Activated gamma-delta T cell treated with anti-CD3 and anti-CD28 coated beads, Interleukin-2, amount 50 U/mL, for 16 hours (primary cell): ENCODE measurements at places on chromosomes 11 and 22.

DNA sequence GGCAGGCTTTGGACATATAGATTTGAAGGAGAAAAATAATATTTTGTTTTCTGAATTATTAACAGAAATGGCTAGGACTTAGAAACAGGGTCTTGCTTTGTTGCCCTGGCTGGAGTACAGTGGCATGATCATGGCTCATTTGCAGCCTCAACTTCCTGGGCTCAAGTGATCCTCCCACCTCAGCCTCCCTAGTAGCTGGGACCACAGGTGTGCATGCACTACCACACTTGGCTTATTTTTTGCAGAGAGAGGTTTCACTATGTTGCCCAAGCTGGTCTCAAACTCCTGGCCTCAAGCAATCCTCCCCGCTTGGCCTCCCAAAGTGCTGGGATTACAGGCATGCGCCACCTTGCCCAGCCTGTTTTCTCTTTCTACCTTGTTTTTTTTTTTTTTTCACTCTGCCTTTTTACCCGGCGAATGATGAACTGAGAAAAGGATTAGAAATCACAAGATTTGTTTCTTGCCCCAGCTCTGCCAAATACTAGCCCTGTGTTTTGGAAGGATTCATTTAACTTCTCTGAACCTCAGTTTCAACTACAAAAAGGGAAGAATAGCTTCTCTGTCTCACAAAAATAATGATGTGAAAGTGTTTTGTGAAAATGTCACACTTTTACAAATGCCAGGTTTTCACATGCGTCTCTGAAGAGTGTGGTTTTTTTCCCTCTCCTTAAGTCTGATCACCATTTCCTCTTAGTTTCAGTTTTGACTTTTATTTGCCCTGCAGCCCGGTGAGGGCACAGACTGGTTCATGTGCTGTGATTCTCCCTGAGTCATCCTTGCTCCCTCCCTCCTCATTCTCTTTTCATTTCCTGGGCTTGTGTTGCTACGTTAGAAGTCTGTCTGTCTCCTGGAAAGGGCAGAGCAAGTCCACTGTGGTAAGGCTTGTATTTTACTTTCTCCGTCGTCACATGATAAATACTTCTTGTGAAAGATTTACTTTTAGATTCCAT, 67.7 kb downstream of the BCL2L13 start:
- peak; percentile 2 for DNase-seq

DNA sequence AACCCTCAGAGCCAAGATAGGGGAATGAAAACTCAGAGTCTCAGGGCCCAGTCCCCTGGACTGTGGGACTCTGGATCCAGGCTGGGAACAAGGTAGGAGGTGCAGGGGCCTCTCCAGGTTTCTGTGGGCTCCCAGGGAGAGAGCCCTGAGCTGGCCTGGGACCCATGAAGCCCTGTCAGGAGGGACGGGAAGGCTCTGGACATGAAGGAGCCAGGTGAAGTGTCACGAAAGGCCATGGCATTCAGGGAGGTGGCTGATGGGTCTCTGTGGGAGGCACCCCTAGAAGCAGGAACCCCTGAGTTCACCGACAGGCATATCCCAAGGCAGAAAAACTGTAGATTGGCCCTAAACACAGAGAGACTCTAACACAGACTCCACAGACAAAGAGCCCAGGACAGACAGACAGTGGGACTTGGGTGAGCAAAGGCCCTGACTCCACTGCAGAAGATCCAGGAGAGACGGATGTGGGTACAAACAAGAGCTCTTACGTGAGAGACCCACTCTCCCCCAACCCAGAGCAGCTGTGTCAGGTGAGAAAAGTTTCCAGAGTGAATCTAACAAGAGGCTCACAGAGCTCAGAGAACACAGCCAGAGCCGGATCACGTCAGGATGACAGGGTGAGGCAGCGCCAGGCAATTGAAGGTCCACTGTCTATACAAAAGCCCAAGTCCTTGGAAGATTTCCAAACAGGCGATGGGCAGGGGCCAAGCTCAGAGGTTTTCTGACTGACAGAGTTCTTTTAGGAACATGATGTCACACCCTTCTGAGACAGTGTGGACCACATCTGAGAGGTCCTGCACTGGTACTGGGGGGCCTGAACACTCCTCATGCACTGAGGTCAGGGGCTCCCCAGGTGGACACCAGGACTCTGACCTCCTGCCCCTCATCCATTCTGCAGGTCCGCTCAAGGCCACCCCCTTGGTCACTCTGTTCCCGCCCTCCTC, 27.4 kb downstream of the IGLL5 start:
- DNase-seq, result no peak

GRCh38 chr22:19577422-19577966, 53.3 kb upstream of the CLDN5 start:
- no peak for DNase-seq

- no peak for DNase-seq
These were observed 52.6 kb downstream of the PITPNB start for GRCh38 chr22:27866135-27867084.

DNA sequence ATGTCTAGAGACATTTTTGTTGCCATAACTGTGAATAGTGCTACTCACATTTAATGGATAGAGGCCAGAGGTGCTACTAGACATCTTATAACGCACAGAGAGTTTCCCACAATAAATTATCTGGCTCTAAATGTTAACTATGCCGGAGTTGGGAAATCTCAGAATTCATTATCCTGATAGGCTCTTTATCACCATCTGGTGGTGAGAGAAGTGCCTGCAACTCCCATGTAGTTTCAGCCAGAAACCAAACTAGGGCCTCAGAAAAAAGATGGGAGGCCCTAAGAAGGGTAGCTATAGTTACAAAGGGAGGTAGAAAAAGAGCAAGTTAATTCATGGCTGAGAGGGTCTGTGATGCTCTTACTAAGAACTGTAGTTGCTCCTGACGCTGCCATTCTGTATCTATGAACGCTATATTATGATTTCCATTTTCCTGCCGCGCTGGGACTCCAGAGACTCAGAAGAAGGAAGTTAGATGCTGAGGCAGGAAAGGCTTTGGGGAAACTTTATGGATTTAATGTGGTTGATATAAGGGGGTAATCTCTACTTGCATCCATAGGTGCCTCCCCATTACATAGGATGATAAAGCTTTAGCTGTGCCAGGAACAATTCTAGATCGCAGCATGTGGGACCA, 22.9 kb upstream of the MRPL17 start:
- DNase-seq, result no peak

DNA sequence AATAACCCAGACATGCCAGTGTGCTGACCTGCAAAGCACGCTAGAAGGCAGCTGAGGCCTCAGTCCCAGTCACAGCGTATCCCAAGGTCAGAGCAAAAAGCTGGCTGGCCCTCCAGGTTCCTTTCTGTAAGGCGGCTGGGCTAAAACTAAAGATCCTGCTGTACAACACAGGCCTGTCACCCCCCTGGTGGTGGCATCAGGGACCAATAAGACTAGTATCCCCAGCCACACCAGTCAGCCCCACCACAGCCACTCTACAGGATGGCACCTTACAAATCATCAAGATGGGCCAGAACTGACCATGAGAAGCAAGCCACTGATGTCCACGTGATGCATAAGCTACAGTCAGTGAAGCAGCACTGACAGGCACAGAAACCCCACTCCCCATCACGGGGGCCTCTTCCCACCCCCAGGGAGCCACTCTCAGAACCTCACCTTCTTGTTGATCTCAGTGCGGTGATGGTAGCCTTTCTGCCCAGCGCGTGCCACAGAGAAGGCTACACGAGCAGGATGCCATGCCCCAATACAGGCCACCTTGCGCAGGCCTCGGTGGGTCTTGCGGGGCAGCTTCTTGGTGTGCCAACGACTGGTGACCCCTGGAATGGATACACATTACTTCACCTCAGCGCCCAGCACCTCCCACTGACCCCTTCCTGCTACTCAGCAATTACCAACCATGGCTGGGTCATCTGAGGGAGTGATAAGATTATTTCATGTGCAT, 5.0 kb downstream of the RPL3 start:
- DNase-seq, result no peak

- DNase-seq, result no peak
These were observed 63.2 kb upstream of the RRAS2 start for GRCh38 chr11:14422052-14422813.

DNA sequence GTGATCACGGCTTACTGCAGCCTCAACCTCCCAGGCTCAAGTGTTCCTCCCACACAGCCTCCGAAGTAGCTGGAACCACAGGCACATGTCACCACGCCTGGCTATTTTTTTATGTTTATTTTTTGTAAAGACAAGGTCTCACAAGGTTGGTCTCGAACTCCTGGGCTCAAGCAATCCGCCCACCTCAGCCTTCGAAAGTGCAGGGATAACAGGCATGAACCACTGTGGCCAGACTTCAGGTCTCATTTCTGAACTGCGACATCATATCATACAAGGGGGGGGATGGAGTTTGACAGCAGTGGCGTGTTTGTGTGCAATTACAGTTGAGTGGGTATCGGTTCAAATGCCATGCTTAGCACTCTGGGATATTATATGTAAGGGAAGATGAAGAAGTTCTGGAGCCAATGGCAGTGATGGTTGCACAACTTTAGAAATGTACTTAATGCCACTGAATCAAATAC, 6.9 kb downstream of the NAALADL1 start:
- DNase-seq, result no peak

DNA sequence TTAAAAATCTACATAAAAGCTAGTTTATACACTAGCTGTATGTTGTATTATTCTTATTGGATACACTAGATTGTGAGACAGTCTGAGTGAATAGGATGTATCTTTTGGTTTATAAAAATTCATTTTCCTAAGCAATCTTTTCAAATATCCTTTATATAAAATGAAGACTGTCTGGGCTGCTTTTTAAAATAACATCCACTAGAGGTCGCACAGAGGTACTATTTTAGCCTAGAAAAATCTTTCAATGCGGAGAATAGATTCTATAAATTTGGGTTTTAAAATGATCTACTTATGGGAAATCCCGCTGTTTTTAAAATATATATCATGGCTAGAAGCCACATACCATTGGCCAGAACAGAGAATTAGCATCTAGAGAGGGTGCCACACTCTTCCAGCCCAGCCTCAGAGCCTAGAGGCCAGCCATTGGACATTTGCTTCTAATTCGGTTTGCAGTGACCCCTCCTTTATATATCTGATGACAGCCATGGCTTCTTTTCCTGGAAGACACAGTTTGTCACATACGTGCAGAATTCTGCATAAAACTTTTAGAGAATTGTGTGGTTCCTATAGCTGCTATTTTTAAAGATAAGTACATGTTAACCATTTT, 7.3 kb downstream of the C11orf97 start:
- no peak for DNase-seq

DNA sequence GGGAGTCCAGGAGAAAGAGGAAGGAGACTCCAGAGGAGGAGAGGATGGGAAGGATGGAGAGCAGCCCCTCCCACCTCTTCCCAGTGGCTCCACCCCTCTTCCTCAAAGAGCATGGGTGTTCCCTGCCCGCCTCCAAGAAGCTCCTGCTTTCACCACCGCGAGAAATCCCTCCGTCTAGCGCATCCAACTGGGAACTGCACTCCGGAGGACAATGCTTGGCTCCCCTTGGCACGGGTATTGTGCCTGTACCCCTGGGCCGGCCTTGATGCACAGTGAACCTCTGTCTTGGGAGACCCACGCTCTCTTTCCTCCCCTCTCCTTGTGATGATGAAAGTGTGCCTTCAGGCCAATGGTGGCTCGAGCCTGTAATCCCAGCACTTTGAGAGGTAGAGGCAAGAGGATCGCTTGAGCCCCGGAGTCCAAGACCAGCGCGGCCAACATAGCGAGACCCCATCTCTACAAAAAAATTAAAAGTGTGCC, 14.9 kb upstream of the ADA2 start:
- no peak for DNase-seq

DNA sequence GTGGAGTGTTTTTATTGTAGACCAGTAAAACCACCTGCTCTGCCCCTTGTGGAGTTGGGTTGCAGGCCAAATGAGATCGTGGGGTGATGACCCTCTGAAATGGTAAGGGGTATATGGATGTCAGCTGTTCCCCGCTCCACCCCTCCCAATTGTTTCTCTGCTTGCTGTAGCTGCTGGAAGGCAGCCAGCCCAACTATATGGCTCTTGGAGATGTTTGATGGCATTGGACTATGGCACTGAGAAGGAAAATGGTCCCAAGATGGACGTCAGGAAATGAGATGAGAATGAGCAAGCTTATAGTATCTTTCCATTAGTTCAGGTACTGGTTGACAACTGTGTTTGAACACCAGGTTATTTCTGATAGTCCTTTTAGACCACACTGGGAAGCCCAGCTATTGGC, 94.8 kb upstream of the SORL1-AS1 start:
- DNase-seq, result no peak

- no peak for DNase-seq
These were observed 26.7 kb downstream of the RRP8 start for GRCh38 chr11:6576471-6577373.

DNA sequence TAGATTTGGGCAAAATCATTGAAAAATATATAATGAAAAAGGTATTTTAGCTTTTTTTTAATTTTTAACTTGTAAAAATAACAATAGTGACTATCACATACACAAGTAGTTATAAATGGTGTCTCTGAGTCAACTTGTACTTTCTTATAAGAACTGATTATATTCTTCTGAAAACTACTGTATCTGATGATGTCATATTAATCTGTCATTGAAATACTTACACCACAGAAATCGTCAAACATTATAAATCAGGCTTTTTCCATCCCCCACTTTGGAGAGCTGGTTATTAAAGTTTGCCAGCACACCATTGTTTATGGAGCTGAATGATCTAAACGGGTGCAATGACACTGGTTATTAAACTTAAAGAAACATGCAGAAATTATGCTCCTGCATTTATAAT, 1259.6 kb upstream of the CNTN5 start:
- no peak for DNase-seq

GRCh38 chr22:44207981-44208317, 27.2 kb downstream of the PARVG start:
- DNase-seq, result no peak

- DNase-seq, result no peak
These were observed 218.2 kb upstream of the CARD18 start for GRCh38 chr11:105357764-105358163.

DNA sequence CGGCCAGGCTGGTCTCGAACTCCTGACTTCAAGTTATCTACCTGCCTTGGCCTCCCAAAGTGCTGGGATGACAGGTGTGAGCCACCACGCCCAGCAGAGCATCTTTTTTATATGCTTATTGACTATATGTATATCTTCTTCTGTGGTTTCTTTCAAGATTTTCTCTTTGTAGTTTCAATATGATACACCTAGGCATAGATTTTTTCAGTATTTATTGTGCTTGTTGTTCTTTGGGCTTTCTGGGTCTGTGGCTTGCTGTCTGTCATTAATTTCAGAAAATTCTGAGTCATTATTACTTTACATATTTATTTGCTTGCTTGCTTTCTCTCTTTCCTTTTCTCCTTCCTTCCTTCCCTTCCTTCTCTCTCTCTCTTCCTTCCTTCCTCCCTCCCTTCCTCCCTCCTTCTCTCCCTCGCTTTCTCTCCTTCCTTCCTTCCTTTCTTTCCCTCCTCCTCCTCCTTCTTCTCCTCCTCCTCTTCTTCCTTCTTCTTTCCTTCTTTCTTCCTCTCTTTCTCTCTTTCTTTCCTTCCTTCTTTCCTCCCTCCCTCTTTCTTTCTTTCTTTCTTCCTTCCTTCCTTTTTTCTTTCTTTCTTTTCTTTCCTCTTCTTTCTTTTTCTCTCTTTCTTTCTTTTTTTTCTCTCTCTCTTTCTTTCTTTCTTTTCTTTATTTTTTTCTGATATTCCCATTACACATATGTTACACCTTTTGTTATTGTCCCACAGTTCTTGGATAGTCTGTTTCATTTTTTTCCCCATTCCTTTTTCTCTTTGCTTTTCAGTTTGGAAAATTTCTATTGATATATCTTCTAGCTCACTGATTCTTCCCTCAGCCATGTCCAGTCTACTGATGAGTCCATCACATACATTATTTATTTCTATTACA, 10.9 kb upstream of the DCHS1 start:
- no peak for DNase-seq

GRCh38 chr22:38062791-38063190, 5.6 kb downstream of the PICK1 start:
- no peak for DNase-seq
